Activated CD8-positive, alpha-beta T cell treated with anti-CD3 and anti-CD28 coated beads, Interleukin-2, amount 10 ng/mL, durations not matched to agents 7 days and 5 days (primary cell): ENCODE measurements at places on chromosomes 2 and 18. TPM values are rescaled to one million over a fixed set of nuclear protein-coding genes. Genes with fewer than 3 reads are reported as not detected.

The ECEL1 gene
- not detected for total RNA-seq

The DLX1 gene
- not detected for total RNA-seq

The DYSF gene
- 4.7 TPM for total RNA-seq

The SLC4A3 gene
- not detected for total RNA-seq

The FEV gene
- not detected for total RNA-seq

The ST8SIA3 gene
- total RNA-seq = not detected

The TMEM163 gene
- total RNA-seq = 0.23 TPM

The EIPR1 gene
- total RNA-seq = 41.4 TPM

The FAHD2B gene
- 29.8 TPM for total RNA-seq

The GAREM1 gene
- total RNA-seq = not detected

The TDRD15 gene
- total RNA-seq = not detected

The CFC1 gene
- not detected for total RNA-seq

The PTCD3 gene
- total RNA-seq = 139 TPM

The DNAH7 gene
- total RNA-seq = not detected

The VWC2L gene
- not detected for total RNA-seq

The RMDN2 gene
- total RNA-seq = 2.2 TPM

The UGP2 gene
- total RNA-seq = 164 TPM

The KYNU gene
- total RNA-seq = not detected

The SNED1 gene
- 3.5 TPM for total RNA-seq

The NCKAP1 gene
- 0.52 TPM for total RNA-seq

The EXOC6B gene
- 18.8 TPM for total RNA-seq

The ACKR3 gene
- 3.6 TPM for total RNA-seq

The TUBA4B gene
- not detected for total RNA-seq

The IL1F10 gene
- not detected for total RNA-seq

The ANO7 gene
- total RNA-seq = 0.29 TPM

The LTBP1 gene
- total RNA-seq = 0.03 TPM

The FAM237A gene
- not detected for total RNA-seq

The KIAA2012 gene
- not detected for total RNA-seq

The IL1B gene
- total RNA-seq = not detected

The NR4A2 gene
- total RNA-seq = 2.0 TPM

The RAB11FIP5 gene
- total RNA-seq = 1.4 TPM

The DPYSL5 gene
- not detected for total RNA-seq

The SERPINB3 gene
- total RNA-seq = not detected

The PLCD4 gene
- 0.26 TPM for total RNA-seq

The ALPI gene
- not detected for total RNA-seq

The CYS1 gene
- 1.1 TPM for total RNA-seq

The SERPINB7 gene
- not detected for total RNA-seq

The CGREF1 gene
- 0.94 TPM for total RNA-seq

The COBLL1 gene
- not detected for total RNA-seq

The GRB14 gene
- not detected for total RNA-seq

The WNT6 gene
- not detected for total RNA-seq

The GMPPA gene
- 37.8 TPM for total RNA-seq

The FRZB gene
- not detected for total RNA-seq

The MPP4 gene
- total RNA-seq = not detected
